ENCODE measurements at places on chromosomes 11 and 22.

- no peak for DNase-seq
Observed at GRCh38 chr11:44774108-44774507, 47.3 kb downstream of the TSPAN18 start.

DNA sequence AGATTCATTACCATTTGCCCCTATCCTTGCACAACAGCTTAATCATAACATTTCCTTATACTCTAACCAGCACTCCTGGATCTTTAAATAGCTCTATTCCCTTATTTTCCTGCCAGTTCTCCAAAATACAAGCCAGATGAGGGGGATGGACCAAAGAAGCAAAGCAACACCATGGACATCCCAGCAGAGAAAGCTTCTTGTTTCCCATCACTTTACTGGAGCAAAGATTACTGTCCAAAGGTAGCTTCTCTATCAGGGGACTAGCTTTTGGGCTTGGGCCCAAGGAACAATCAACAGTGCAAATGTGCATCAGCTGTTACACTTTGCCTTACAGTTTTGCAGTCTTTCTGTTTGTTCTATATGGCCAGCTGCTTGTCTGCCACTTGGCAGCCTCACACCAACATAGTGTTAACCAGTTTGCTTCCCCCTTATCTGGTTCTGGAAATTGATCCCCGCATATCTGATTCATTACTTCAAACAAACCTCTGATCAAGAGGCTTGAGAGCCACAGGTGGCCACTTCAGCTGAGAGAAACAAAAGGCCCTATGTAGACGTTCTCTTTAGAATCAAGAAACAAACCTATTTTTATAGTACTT lies 814.3 kb downstream of the METTL15 start:
- DNase-seq: no peak

- no peak for DNase-seq
Observed at GRCh38 chr11:128895526-128895925, 4.4 kb downstream of the KCNJ5 start.

GRCh38 chr11:78069465-78069864 lies 5.8 kb downstream of the THRSP start:
- no peak for DNase-seq

DNA sequence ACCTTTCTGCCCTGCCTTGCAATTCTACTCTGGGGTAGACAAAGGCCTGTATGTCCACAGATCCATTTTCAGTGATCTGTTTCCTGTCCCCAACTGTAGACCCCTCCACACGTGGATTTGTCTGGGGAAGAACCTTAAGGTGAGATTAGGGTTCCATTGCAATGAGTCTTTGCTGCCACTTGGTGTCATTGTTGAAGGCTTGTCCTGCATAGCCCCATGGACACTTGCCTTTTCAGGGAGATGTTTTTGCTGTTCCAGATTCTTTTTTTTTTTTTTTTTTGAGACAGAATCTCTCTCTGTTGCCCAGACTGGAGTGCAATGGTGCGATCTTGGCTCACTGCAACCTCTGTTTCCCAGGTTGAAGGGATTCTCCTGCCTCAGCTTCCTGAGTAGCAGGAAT lies 21.8 kb downstream of the SERPING1 start:
- no peak for DNase-seq

DNA sequence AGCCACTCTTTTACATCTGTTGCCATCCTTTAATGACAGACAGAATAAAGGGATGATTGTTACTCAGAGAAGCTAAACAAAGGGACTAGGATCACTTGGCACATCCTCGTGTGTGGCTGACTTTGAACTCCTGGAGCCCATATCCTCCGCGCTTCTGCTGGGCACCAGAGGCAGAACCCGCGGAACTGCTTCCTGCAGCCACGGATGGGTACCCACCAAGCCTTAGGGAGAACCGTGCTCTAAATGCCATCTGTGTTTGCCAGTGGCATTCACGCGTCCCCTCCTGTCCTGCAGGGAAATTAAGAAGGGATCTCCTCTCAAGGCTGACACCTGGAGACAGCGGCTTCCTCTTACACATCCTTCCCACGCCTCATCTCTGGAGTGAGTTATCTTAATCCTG lies 294.4 kb downstream of the NTM start:
- no peak for DNase-seq

DNA sequence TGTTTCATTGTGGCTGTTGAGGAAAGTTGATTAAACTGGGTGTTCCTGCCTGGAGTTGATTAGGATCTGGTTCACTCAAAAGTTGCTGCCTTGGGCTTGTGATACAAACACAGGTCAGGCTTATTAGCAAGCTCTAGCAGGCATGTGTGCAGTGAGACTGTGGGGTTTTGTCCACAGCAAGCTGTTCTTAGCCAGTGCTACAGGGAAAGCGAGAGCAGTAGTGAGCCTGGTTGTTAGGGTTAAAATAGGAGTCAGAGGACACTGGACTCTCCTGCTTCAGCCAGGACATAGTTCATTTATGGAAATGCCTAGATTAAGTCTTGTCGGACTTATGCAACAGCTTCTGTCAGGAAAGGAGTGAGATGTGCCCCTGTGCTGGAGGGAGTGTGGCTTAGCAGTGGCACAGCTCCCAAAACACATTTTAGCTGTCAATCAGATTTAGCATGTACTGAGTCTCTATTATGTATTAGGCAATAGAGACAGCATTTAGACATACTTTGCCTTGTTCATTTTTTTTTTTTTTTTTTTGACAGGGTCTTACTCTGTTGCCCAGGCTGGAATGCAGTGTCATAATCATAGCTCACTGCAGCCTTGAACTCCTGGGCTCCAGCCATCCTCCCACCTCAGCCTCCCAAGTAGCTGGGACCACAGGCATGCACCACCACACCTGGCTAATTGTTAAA lies 8.7 kb downstream of the SNRPD3 start:
- no peak for DNase-seq

DNA sequence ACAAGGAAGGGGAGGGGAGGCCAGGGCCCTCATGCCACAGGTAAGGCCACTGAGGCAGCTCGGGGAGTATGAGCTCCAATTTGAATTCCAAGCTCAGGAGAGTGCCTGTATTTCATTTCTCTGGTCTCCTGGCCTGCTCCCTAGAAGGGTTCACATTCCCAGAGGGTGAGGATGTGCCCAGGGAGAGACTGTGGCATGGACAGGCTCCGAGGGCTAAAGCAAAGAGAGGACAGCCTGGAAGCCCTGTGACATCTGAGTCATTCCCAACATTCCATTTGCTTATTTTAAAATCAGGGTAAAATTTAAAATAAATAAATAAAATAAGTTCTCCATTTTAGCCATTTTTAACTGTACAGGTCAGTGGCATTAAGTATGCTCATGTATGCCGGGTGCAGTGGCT lies 18.6 kb upstream of the FOLR1 start:
- no peak for DNase-seq

- DNase-seq: no peak
Observed at GRCh38 chr11:90321018-90321417, 98.2 kb upstream of the CHORDC1 start.

GRCh38 chr22:31977141-31977841 lies 33.0 kb downstream of the YWHAH start:
- DNase-seq: peak; percentile 55

- no peak for DNase-seq
Observed at GRCh38 chr11:35483131-35483820, 42.1 kb downstream of the PAMR1 start.

- peak; percentile 96 for DNase-seq
Observed at GRCh38 chr11:69638941-69639681, 1.8 kb upstream of the CCND1 start.

GRCh38 chr11:19242179-19242932 lies 1.6 kb upstream of the E2F8 start:
- DNase-seq: no peak

- no peak for DNase-seq
Observed at GRCh38 chr11:133443206-133443747, 89.0 kb downstream of the OPCML start.

GRCh38 chr11:85619499-85619898 lies 7.6 kb downstream of the DLG2 start:
- no peak for DNase-seq

GRCh38 chr22:46756097-46756496 lies 6.4 kb upstream of the TBC1D22A start:
- no peak for DNase-seq

- DNase-seq: peak; percentile 6
Observed at GRCh38 chr11:20881328-20882079, 212.1 kb downstream of the NELL1 start.

- no peak for DNase-seq
Observed at GRCh38 chr22:24205438-24206195, 24.3 kb downstream of the SUSD2 start.

GRCh38 chr11:126791991-126792390 lies 208.6 kb downstream of the KIRREL3 start:
- DNase-seq: no peak

GRCh38 chr11:14346303-14346955 lies 12.6 kb downstream of the RRAS2 start:
- DNase-seq: no peak

DNA sequence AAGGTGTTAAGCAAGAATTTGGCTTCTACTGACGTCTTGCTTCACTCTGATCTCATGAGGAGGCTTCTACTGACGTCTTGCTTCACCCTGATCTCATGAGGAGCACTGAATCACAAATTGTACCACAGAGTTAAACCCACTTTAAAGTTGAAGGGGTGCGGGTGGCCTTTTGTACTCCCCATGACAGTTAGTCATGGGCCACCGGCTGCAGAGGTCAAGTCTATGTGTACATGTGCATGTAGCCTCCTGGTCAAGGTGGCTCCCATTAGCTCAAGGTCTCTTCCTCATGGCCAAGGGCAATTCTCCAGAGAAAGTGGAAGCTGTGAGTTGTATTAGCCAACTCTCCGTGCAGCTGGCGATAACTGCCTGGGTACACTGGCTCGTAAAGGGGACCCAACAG lies 23.1 kb upstream of the FZD4 start:
- no peak for DNase-seq
